ENCODE measurements at places on chromosomes 5 and 9.

DNA sequence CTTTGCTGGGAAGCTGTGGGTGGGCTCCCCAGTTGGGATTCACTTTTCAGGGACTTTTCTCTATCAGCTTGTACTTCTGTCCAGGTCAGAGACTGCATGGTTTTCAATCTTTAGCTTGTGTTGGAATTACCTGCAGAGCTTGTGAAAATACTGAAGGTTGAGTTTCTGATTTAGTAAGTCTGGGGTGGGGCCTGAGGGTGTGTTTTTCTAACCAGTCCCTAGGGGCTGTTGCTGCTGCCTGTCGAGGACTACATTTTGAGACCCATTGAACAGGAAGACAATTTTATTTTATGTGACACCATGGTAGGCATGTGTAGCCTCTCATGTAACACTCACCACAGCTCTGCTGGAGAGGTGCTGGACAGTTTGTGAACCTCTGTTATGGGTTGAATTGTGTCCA lies 14.7 kb upstream of the MLANA start:
- no peak for DNase-seq

DNA sequence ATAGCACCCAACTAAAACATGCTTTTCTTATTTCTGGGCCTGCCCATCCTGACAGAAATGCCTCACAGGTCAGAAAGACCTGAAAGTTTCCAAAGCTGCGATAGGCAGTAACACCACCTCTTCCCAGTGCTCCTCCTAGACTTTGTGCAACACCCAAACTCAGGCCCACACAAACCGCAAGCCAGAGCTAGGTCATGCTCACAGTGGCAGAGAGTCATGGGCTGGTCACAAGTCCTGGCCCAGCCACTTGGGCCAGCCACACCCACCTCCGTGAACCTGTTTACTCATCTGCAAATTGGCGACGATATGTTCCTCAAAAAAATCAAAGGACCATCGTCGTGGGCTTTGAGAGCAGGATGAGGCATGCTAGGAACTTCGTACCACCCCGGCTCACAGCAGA lies 44.0 kb upstream of the SLC25A51 start:
- no peak for DNase-seq

GRCh38 chr9:124766326-124766725 lies 4.8 kb downstream of the NR6A1 start:
- no peak for DNase-seq

- DNase-seq = peak; percentile 91
Measured at GRCh38 chr9:32378496-32378895, 5.9 kb upstream of the ACO1 start.

DNA sequence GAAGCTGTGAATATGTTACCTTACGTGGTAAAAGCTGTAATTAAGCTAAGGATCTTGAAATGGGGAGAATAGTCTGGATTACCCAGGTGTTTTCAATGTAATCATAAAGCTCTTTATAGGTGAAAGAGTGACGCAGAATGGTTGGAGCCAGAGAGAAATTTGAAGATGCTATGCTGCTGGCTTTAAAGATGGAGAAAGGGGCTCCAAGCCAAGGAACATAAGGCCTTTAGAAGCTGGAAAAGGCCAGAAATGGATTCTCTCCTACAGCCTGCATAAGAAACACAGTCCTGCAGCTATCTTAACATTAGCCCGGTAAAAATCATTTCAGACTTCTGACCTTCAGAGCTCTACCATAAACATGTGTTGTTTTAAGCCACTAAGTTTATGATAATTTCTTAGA lies 243.3 kb upstream of the VLDLR start:
- no peak for DNase-seq

DNA sequence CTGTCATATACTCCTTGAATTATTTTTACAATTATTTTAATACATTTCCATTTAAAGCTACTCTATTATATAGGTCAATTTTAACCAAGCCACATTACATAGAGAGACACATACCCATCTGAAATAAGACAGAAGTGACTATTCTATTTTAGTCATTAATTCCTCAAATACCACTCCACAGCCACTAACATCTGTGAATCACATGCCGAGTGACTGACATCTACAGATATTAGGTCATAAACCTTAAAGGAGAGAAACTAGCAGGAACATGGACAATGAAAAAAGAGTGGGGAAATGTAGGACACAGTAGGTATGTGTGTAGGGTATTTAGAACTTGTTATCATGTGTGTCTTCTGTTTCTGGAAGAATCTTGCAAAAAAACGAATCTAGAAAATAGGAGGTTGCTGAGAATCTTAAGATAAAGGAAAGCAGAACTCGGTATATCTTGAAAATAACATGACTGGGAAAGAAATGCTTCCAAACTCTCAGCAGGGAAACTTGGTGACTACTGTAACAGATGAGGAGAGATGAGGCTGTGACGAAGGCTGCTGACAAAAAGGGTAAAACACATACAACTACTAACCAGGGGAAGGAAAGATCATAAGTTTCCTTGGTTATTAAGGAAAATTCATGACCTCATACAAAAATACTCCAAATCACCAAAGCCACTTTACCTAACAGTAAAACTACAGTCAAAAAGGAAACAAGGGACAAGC lies 84.6 kb downstream of the PLPP1 start:
- peak; percentile 67 for DNase-seq

GRCh38 chr9:4717815-4718214 lies 23.2 kb downstream of the AK3 start:
- no peak for DNase-seq

GRCh38 chr5:20972419-20972925 lies 984.5 kb upstream of the CDH18 start:
- peak; percentile 62 for DNase-seq
